Pulmonary artery endothelial cell (primary cell): ENCODE measurements at places on chromosomes 5 and 9. TPM values are rescaled to one million over a fixed set of nuclear protein-coding genes. Genes with fewer than 3 reads are reported as not detected.

DNA sequence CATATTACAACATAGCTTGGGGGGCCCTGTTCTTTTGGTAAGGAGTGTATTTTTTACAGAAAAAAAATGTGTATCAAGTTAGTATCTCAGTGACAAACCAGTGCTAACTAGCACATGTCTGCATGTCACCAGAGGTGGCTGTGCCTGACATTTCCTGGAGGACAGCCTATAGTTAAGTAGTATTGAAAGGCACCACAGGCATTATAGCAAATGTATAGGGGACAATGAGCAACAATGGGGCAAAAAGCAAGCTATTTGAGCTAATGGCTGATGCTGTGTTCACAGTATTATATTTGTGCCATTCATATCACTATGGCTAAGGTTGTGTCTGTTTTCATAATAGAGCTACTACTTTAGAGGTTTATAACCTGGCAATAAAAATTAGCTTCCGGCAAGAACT, 1644.0 kb downstream of the MAT2B start:
- DNase-seq: no peak

- no peak for DNase-seq
These were observed 572.9 kb upstream of the PTGER4 start for GRCh38 chr5:40106847-40107246.

DNA sequence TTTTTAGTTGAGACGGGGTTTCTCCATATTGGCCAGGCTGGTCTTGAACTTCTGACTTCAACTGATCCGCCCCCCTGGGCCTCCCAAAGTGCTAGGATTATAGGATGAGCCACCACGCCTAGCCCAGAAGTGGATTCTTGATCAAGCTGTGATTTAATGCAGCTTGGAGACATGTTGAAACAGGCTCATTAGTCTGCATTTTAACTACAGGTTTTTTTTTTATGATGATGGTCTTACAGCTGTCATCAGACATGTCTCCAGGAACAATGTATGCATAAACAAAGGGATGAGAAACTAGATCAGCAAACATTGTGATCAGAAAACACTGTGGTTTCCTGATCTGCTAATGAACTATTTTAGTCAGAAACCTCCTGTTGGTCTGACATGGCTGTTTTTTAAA, 30.0 kb upstream of the PLPP1 start:
- no peak for DNase-seq

GRCh38 chr5:158821331-158821730, 278.4 kb downstream of the EBF1 start:
- DNase-seq: no peak

DNA sequence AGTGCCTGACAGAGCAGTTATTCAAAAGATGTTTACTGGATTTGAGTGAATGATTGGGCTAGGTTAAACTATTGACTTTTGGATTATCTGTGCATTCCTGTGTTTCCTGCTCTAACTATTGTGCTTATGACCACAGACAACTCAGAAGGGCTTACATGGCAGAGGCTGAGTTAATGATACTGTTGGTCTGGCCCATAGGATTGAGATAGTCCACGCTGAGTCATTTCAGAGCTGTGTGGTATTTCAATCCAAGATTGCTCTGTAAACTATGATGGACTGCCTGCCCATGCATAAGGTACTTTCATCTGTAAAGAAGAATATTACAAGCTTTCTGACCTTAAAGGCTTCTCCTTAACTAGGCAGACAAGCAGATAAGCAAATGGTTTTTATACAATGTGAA, 49.1 kb upstream of the SLIT3 start:
- peak; percentile 26 for DNase-seq

DNA sequence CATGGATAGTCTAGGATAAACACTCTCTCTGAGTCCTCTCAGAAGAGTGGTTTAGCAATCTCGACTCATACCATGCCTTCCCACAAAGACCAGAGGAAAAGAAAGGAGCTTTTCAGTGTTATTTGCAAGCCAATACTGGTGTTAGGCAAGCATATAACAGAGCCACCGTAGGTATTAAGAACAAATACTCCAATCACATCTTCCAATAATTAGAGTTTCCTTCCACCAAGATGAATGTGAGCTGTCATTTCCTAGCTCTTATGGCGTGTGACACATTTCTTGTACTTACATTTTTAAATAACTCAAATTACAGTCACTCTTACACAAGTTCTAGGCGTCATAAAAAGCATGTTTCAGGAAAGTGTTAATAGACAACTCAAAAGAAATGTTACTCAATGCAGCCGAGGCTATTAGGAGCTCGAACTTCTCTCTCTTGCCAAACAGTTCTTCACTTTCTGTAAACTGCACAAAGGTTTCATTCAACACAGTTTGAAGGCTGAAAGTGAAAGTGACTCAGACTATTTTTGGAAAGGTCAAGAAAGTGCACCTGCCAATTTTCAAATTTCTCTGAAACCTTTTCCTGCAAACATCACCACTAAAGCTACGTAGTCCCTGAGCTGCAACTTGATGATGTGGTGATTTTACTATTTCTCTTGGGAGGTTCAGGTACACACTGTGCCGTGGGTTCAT, 153.8 kb downstream of the AUH start:
- DNase-seq: no peak

DNA sequence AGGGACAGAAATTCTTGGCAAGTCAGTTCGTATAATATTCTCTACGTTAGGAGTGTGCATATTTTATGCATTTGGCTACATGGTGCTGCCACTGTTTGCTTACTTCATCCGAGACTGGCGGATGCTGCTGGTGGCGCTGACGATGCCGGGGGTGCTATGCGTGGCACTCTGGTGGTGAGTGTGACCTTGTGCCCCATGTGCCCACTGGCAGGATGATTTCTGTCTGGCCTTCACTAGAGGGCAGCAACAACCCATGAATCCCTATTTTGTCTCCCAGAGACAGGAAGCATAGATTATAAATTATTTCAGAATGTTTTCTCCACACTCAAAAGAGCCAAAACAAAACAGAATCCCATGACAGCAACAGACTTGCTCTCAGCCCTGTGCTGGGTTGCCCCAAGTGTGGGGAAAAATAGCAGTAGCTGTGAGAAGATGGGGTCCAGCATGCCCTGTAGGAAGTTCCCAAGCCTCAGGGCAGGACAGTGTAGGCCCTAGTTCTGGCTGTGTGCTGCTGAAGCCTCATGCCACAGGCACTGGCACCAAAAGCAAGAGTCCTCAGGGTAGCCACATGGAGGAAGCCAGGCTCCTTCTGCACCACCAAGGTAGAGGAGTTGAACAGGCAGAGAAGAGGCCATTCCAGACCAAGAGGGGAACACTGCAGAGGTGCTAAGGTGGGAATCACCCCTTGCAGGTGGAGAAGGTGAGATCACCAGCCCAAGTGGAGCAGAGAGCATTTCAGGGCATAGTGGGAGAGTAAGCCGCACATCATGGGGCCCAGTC, 16.0 kb downstream of the SLC22A5 start:
- DNase-seq: peak; percentile 33

CDH12 gene
- not detected in 2 replicates for total RNA-seq

CTNNAL1 gene
- 117 and 140 TPM in 2 replicates for total RNA-seq

NIM1K gene
- 0.07 TPM in 1 of 2 replicates, not detected in the other for total RNA-seq

SPINK4 gene
- not detected in 2 replicates for total RNA-seq

ARHGEF39 gene
- 0.86 and 2.0 TPM in 2 replicates for total RNA-seq

GPRIN1 gene
- total RNA-seq: 6.0 and 7.5 TPM in 2 replicates

PCDHGB7 gene
- total RNA-seq: 4.8 and 6.1 TPM in 2 replicates

FRRS1L gene
- under 0.01 TPM in 1 of 2 replicates, not detected in the other for total RNA-seq
